ENCODE measurements at places on chromosomes 13 and 19. TPM values are rescaled to one million over a fixed set of nuclear protein-coding genes. Genes with fewer than 3 reads are reported as not detected.

CAB39L gene
- total RNA-seq = 2.0 TPM

SLC7A9 gene
- total RNA-seq = 0.69 TPM

VAV1 gene
- 6.1 TPM for total RNA-seq

HIPK4 gene
- 0.32 TPM for total RNA-seq

SPINT2 gene
- 286 TPM for total RNA-seq

ZNF486 gene
- total RNA-seq = not detected

OBI1 gene
- total RNA-seq = 6.6 TPM

MZF1 gene
- total RNA-seq = 18.6 TPM

NLRP11 gene
- total RNA-seq = not detected

MED25 gene
- total RNA-seq = 71.5 TPM

ATP4A gene
- not detected for total RNA-seq

ZNF606 gene
- 1.7 TPM for total RNA-seq

RGL3 gene
- total RNA-seq = 2.2 TPM

ZNF850 gene
- total RNA-seq = 0.33 TPM

BRSK1 gene
- total RNA-seq = 3.5 TPM

MUC16 gene
- total RNA-seq = not detected

IFNL1 gene
- total RNA-seq = 0.30 TPM

THSD1 gene
- total RNA-seq = 7.3 TPM

RFPL4AL1 gene
- total RNA-seq = not detected

PCDH17 gene
- total RNA-seq = not detected

KLK15 gene
- not detected for total RNA-seq

GSX1 gene
- not detected for total RNA-seq

HMG20B gene
- total RNA-seq = 66.7 TPM

MED16 gene
- 23.9 TPM for total RNA-seq

LIM2 gene
- total RNA-seq = not detected

C19orf73 gene
- total RNA-seq = 1.8 TPM

EEF2 gene
- total RNA-seq = 1,072 TPM

BEST2 gene
- 0.62 TPM for total RNA-seq

FAM83E gene
- 0.36 TPM for total RNA-seq

MCEMP1 gene
- not detected for total RNA-seq

F2RL3 gene
- total RNA-seq = not detected

SHISA7 gene
- not detected for total RNA-seq

PRX gene
- 1.2 TPM for total RNA-seq

ZNF665 gene
- not detected for total RNA-seq

CADM4 gene
- 10.7 TPM for total RNA-seq

OLFM2 gene
- total RNA-seq = 7.5 TPM

ZNF383 gene
- total RNA-seq = 6.5 TPM

MAP4K1 gene
- 0.73 TPM for total RNA-seq

ZNF534 gene
- not detected for total RNA-seq

BST2 gene
- 0.23 TPM for total RNA-seq

FAM174C gene
- total RNA-seq = 87.6 TPM

GDF15 gene
- total RNA-seq = 30.4 TPM

C19orf81 gene
- 12.5 TPM for total RNA-seq

PDX1 gene
- total RNA-seq = 0.09 TPM

COL5A3 gene
- total RNA-seq = 3.6 TPM

ZNF575 gene
- 3.4 TPM for total RNA-seq

KLHL1 gene
- total RNA-seq = not detected

ZNF77 gene
- total RNA-seq = 1.7 TPM

DMKN gene
- 26.7 TPM for total RNA-seq

RDH13 gene
- 20.8 TPM for total RNA-seq

MISP gene
- 105 TPM for total RNA-seq

ZNF211 gene
- total RNA-seq = 5.6 TPM

DAPK3 gene
- total RNA-seq = 47.1 TPM

SLC17A7 gene
- total RNA-seq = 0.31 TPM

ADAMTSL5 gene
- 2.7 TPM for total RNA-seq
